ENCODE measurements at places on chromosomes 1 and 21.
A peak's percentile ranks its signal among the peaks of the same experiment; 100 is the strongest.

DNA sequence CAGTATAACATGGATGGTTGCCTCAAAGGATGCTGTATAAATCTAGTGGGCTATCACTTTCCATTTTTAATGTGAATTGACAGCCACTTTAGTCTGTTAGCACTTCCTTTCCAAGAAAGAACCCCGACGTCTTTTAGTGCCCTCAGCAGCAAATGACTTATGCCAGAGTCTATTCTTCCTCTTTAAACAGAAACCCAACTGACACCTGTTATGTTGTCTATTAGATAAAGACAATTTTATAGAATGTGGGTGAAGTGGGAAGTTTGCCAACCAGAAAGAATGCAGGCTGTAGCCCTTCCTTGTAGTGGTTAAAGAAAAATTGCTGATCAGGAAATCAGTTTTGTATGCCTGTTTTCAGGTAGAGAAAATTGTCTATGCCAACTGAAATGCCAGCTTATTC, 344.9 kb downstream of the ZNF326 start:
- no peak for DNase-seq

DNA sequence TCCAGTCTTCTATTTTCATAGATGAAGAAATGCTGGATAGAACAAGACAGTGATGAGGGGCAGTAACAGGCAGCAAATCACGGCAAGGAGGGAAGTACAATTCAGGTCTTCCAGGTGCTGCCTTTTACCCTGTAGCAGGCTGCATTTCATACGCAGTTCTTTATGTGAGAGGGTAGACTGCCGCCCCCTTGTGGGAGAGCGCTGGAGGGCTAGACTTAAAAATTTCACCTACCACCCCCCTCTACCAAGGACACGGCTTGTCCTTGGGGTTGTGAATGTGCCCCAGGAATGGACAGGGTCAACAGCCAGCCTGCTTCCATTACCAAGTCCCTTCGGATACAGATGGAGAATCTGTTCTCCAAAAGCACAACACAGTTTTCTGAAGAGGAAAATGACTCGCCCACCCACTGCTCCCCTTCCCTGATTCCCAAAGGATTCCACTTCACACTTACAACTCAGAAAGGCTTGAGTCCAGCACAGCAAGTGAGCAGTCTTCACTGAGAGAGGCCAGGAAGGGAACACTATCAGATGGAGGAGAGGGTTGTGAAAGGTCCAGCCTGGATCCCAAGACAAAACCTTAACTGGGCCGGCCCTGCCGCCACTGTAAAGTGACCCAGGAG, 7.4 kb downstream of the WDR77 start:
- DNase-seq = peak; percentile 73

GRCh38 chr1:77253211-77253610, 28.6 kb upstream of the AK5 start:
- no peak for DNase-seq

DNA sequence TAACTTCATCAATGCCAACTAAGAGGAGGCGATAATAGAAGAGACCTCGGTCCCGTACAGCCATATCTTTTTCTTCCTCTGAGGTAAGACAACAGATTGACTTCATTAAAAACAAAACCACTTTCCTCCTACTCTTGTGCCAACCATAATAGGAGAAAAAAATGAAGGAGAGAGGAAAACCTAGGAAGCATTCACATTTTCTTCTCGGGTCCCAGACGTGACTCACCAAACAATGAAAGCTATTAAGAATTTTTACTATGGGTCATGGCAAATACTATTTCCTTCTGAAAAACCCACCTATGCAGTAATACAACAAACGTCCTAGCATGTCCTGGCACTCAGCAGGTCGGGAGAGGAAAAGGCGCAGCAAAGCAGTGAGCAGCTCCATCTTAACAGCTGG, 8.6 kb upstream of the BCL2L15 start:
- no peak for DNase-seq

GRCh38 chr1:35430762-35431161, 126.4 kb downstream of the KIAA0319L start:
- DNase-seq = no peak

DNA sequence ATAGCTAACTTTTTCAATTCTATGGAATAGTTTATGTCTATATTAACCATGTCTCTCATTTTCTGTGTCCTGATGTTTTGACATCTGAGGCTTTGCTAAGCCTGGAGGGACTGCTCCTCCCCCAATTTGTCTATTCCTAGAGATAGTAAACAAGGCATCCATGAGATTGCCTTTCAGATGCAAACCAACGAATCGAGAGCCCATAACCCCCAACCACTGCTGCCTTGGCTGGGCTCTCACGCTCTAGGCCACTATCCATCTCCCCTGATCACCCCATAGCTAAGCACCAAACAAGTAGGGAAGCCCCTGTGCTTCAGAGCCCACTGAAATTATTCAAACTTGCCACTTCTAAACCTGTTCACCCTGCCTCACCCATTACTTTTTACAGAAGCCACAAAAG, 437.7 kb downstream of the SETD4 start:
- DNase-seq = no peak

DNA sequence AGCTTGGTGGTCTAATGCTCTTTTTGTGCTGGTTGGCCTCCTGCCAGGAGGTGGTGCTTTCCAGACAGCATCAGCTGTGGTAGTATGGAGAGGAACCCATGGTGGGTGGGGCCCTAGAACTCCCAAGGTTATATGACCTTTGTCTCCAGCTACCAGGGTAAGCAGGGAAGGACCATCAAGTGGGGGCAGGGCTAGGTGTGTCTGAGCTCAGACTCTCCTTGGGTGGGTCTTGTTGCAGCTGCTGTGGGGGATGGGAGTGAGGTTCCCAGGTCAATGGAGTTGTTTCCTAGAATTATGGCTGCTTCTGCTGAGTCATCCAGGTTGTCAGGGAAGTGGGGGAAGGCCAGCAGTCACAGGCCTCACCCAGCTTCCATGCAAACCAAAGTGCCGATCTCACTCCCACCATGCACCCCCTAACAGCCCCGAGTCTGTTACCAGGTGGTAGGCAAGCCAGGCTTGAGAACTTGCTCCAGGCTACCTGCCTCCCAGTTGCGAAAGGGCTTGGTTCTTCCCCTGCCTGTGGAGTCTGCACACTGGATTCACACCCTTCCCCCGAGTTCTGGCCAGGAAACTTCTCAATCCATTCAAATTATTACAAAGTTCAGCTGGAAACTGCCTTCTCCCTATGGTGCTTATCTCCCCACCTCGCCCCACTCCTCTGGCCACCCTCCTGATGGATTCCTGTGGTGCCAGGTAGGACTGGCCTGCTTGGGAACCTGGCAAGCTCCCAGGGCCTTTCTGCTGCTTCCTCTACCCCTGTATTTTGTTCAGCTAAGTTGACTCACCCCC, 37.8 kb downstream of the DRAM2 start:
- DNase-seq = no peak

DNA sequence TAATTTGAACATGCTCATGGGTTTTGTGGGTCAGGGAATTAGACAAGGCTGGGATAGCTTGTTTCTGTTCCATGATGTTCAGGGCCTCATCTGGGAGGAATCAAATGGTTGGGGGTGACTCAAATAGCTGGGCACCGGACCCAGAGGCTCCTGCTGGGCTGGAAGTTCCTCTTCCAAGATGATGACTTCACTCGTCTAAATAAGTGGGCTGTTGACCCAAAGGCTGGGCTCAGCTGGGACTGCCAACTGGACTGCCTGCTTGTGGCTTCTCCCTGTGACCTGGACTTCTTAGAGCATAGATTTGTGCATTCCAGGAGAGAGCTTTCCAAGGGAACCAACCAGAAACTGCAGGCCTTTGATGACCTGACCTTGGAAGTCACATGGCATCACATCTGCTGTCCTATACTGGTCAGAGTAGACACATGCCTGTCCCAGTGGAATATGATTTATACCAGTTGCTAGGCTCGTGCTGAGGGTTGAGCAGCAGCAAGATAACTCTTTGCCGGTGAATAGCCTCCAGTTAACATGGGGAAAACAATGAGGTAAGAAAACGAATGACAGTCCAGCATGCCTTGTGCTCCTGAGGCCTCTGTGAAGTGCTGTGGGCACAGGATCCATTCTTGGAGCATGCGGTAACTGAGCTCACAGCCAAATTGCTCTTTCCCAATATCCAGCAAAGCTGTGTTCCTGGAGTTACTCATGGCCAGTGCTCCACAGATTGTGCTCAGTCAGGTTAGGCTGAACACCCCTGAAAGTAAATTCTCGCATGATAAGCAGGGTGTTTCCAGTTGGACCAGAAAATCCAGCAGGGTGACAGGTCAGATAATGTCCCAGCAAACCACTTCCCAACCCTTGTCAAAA, 272.9 kb upstream of the TMEM51 start:
- no peak for DNase-seq

- no peak for DNase-seq
Observed at GRCh38 chr1:6859415-6860343, 74.4 kb downstream of the CAMTA1 start.

DNA sequence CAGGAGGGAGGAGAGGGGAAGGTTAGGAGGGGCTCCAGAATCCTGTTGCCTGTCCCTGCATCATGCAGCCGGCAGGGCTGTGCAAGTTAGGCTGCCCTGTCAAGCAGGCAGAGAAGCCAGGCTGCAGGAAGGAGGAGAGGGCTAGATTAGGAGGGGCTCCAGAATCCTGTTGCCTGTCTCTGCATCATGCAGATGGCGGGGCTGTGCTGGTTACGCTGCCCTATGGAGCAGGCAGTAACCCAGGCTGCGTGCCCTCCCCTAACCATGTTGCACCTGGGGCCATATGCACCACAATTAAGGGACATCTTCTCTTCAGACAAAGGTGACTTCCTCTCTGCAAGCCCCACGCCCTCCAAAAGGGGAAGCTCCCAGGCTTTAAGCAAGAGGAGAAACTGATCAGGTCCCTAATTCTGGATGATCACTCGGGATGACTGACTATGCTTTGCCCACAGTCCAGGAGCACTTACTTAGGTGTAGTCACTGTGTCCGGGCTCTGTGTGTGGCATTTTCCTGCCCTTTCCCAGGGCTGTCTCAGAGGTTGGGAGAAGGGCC, 457.4 kb downstream of the SETD4 start:
- no peak for DNase-seq

DNA sequence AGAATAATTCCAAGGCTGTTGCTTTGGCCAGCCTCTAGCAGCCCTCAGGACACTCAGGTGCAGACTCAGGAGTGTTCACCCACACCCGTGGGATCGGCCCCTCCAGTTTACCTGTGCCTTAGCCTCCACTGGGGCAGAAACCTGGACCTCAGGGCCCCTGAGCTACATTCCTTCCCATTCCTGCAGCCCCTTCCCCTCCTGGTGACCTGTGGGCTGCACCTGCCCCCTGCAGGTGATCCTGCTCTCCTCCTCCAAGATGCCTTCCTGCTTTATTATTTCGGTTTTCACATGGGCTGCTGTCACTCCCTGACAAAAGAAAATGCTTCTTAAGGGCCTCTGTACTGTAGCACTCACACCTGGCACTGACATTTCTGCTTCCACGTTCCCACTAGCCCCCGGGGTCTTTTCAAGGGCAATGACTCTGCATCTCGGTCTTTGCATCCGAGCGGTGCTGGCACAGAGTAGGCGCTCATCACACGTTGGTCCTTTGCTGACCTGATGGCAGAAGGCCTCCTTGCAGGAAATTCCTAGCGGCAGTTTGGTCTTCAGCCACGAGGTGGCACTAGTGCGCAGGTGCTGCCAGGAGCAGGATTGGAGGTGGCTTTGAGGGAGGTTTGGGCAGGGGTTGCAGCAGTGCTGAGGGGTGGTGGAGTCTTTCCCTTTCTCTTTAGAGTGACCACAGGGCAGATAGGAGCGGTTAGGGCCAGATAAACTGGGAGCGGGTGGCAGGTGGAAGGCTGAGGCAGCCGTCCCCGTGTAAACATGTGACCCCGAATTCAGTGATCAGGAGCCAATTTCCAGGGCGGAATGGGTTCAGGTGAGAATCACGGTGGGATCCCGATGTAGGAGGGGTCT, 25.3 kb upstream of the ETV3 start:
- peak; percentile 92 for DNase-seq

Measured in stimulated activated CD8-positive, alpha-beta memory T cell treated with anti-CD3 and anti-CD28 coated beads, Interleukin-4, amount 100 ng/mL, for 48 hours (primary cell).